ENCODE measurements at places on chromosomes 16 and 17. TPM values are rescaled to one million over a fixed set of nuclear protein-coding genes. Genes with fewer than 3 reads are reported as not detected.

GRCh38 chr17:43667947-43668348, 6.2 kb upstream of the MEOX1 start:
- DNase-seq = no peak

- no peak for DNase-seq
These were observed 32.8 kb downstream of the IRF8 start for GRCh38 chr16:85931596-85932402.

- DNase-seq = no peak
These were observed 3.2 kb downstream of the NAGS start for GRCh38 chr17:44007346-44008204.

DNA sequence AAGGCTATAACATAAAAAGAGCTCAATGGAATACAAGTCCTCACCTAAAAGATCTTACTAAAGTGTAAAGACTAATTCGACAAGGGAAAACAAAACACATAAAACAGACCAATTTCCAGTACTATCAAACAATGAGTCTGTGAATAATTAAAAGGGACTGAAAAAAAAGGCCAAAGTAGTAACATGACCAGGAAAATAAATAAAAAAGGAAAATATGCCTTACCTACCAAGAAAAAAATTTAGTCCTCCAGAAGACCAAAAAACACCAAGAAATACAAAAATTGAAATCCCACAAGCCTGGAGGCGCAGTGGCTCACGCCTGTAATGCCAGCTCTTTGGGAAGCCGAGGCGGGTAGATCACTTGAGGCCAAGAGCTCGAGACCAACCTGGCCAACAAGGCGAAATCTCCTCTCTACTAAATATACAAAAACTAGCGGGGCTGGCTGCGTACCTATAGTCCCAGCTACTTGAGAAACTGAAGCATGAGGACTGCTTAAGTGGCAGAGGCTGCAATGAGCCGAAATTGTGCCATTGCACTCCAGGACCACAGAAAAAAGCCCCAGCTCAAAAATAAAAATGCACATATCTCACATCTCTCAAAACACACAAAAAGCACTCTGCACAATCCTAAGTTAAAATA, 60.8 kb downstream of the TEX14 start:
- DNase-seq = no peak

GRCh38 chr16:75267631-75268264, 16.3 kb upstream of the BCAR1 start:
- DNase-seq = peak; percentile 49

DNA sequence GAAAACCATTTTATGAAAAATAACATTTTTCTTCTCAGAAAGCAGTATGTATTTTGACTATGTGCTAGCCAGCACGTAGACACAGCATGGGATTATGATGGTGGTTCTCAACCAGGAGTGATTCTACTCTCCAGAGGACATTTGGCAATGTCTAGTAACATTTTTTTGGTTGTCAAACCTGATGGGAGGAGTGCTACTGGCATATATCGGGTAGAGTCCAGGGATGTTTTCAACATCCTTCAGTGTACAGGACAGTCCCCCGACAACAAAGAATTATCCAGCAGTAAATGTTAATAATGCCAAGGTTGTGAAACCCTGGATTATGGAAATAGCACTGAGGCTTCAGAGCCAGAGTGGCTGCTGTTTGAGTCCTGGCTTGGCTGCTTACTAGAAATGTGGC, 27.7 kb downstream of the AP2B1 start:
- DNase-seq = no peak

Gene TSPAN10
- not detected for total RNA-seq

Gene ZFP90
- total RNA-seq = 109 TPM

Gene FBXW10B
- total RNA-seq = 0.82 TPM

Gene CORO1A
- total RNA-seq = 22.0 TPM
